ENCODE measurements at places on chromosomes 7 and 10. TPM values are rescaled to one million over a fixed set of nuclear protein-coding genes. Genes with fewer than 3 reads are reported as not detected.
A peak's percentile ranks its signal among the peaks of the same experiment; 100 is the strongest.

Gene TMEM236
- not detected for total RNA-seq

- no peak for DNase-seq
- no peak overlapping the region for H3K4me3 ChIP-seq
- no peaks in the 10 kb centered on the region for H3K36me3 ChIP-seq
- 0 out of 2 replicates have a peak, but pooled peaks cover 3% of the 10 kb centered on the region for H3K4me1 ChIP-seq
Measured at GRCh38 chr7:105649727-105650381, 68.6 kb upstream of the EFCAB10 start.

DNA sequence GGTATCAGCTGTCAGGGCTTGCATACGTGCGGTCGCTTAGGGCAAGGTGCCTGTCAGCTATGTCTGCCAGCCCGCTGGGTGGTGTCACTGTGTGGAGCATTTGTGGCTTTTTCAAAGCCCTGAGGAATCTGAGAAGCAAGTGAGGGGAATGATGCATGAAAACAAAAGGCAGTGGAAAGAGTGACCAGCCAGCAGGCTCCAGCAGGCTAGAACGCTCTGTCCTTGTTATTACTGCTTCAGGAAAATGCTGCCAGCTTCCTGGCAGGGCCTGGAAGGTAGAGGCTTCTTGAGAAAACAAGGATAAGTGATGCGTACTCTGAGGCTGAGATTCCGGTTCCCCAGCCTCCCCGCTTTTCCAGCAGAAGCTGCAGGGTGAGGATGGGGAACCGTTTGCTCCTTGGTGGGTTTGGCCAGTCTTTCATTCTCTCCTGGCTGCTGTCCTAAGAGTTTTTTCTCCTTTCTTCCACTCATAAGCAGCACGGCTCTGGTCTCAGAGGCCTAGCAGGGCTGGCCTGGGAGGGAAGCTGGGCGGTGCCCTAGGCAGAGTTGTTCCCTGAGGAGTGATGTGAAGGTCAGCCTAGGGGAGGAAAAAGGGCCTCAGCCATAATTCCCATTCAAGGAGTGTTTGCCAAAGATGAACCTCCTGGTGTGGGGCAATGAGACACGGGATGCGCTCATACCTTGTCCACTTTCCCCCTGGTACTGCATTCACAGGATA is 42.8 kb upstream of the MKLN1 start:
- DNase-seq: no peak
- no peaks in the 10 kb centered on the region for H3K4me1 ChIP-seq
- no peak overlapping the region for H3K4me3 ChIP-seq
- no peaks in the 10 kb centered on the region for H3K27me3 ChIP-seq

Gene FRMPD2
- total RNA-seq: not detected

- H3K36me3 ChIP-seq: no peaks in the 10 kb centered on the region
- no peaks in the 10 kb centered on the region for H3K4me1 ChIP-seq
- no peak for DNase-seq
- H3K4me3 ChIP-seq: no peak overlapping the region
- H3K27me3 ChIP-seq: peaks cover 44% of the 10 kb centered on the region
Measured at GRCh38 chr7:151175793-151176311, 8.4 kb upstream of the GBX1 start.

Gene AKR1C8
- total RNA-seq: not detected

DNA sequence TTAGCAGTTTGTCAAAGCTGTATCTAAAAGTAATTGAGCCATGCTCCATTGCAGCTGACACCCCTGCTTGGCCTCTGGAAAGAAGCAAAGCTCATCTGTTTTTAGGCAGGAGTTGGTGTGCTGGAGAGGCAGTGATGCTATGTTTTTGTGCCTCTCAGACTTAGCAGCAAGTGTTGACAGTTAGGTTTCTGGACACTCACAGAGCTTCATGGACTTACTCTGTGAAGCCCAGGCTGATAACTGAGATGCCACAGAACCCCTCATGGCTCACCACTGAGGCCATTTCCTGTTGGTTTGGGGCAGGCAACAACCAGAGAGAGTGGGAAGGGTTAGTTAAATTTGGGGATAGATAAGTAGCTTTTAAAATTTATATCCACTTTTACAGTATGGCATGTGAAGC is 59.8 kb downstream of the BTAF1 start:
- H3K27ac ChIP-seq: no peak overlapping the region
- no peaks in the 10 kb centered on the region for H3K4me1 ChIP-seq
- no peak for DNase-seq
- H3K27me3 ChIP-seq: no peaks in the 10 kb centered on the region
- H3K4me3 ChIP-seq: no peak overlapping the region
- H3K36me3 ChIP-seq: peaks cover 41% of the 10 kb centered on the region

Gene TACR2
- total RNA-seq: not detected

GRCh38 chr10:33193701-33194521 is 140.6 kb downstream of the NRP1 start:
- no peak overlapping the region for H3K4me3 ChIP-seq
- peak; percentile 22 for DNase-seq

DNA sequence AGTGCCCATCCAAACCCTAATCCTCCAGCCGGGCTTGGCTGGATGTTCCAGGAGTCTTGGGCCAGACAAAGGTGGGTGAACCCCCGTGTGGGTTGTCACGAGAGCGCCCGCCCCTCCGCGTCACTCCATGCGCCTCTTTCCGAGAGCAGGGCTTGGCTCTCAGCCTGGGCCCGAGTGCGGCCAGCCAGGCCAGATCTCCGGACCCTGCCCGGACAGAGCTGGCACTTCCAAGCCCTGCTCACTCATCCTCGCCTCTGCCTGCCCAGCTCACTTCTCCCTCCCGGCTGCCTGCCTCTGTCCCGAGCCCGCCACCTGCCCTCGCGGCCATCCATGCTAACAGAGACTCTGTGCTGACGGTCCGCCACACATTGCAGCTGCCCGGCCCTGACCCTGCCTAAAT is 34.6 kb downstream of the AGAP3 start:
- peaks cover 63% of the 10 kb centered on the region for H3K36me3 ChIP-seq
- H3K27me3 ChIP-seq: no peaks in the 10 kb centered on the region
- DNase-seq: no peak
- H3K27ac ChIP-seq: no peak overlapping the region
- H3K4me1 ChIP-seq: no peaks in the 10 kb centered on the region
